CD4-positive, alpha-beta T cell treated with Interleukin-6 for 4 hours (primary cell): ENCODE measurements at places on chromosomes 2 and 18.

DNA sequence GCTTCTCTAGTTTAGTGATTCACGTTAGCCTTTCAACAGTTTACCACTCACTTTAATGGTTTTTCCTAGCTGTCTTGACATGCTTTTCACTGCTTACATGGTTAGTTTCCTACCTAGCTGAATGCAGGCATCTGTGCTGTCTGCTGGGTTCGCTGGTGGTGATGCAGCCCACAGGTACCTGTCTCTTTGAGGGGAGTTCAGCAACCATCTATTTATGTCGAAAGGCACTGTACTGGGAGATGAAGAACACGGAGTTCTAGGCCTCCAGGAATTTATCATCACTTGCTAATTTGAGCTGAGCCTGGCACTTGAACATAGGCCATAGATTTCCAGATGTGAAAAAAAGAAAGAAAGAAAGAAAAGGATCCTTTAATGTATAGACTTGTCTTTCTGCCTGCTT lies 148.5 kb downstream of the NEDD4L start:
- DNase-seq = no peak

GRCh38 chr18:26309281-26309680 lies 83.0 kb downstream of the TAF4B start:
- DNase-seq = no peak

- no peak for DNase-seq
Observed at GRCh38 chr2:134845719-134846118, 7.3 kb downstream of the ACMSD start.

DNA sequence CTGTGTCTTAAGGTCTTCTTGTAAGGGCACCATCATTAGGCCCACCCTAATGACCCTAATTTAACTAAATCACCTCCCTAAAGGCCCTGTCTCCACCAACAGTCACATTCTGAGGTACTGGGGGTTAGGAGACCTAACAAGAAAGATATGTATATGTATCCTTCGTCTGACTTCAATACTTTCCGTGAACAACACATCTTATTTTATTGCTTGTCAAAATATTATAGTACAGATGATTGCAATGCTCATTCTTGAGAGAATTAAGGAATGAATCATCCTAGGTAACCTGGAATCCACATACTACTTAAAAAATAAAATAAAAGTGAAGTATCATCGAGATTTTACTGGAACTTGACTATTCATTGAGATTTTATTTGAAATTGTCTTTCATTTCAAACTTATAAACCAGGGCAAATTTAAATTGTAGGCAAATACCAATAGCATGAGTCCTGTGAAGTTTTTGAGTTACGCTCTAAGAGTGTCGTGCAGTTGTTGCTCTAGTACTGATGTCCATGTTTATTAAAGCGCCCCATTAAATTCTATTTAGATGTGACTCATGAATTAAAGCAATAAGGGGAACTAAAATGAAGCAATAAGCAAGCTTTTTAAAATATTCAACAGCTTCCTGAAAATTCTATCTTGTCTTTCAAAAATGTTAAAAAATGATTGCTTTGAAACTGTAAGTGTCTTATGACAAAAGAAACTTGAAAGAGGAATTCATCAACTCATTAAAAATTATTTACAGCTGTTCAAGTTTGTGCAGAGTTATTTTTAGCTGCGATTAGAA lies 40.0 kb downstream of the CCDC102B start:
- no peak for DNase-seq

GRCh38 chr2:117714110-117714509 lies 100.4 kb upstream of the DDX18 start:
- no peak for DNase-seq
